ENCODE measurements at places on chromosomes 13 and 19.

DNA sequence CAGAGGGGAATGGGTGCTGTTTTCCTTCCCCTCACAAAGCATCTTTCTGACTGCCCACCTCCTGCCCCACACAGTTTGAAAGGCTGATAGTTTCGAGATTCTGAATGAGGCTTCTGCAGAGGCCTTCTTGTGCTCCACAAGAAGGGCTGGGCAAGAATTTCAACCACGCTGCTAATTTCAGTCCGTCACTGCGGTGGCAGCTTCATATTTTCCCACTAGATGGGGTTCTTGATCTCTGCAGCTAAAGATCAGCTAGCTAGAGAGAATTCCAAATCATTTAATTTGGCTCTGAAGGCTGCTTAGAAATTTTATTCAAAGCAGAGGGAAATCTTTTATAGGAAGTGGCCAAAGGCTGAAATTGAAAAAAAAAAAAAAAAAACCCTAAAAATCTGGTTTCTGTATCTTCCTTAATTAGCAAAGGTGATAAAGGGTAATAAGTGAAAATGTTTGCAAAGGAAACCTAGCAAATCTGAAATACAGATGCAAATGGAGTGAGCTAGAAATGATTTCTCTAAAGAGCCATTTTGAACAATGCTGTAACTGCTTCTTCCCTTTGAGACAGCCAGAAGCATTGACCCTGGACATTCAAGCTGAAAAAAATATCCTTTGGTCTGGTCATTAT lies 38.0 kb upstream of the C13orf42 start:
- no peak for DNase-seq

- no peak for DNase-seq
Measured at GRCh38 chr13:113114511-113115362, 7.9 kb upstream of the F10 start.

GRCh38 chr13:28725046-28725610 lies 6.4 kb upstream of the SLC46A3 start:
- no peak for DNase-seq

DNA sequence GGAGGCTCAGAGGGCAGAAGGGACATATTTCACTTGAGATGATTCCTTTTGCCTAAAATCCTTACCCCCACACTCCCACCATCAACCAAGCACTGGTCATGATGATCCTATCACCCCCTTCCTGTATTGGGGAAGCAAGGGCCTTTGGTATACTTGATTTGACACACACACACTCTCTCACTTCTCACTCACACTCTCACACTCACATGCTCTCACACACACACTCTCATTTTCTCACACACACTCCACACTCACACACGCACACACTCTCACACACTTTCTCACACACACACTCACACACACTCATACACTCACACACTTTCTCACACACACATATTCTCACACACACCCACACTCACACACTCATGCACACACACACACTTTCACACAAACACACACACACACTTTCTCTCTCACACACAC lies 8.6 kb downstream of the RGCC start:
- DNase-seq: no peak

DNA sequence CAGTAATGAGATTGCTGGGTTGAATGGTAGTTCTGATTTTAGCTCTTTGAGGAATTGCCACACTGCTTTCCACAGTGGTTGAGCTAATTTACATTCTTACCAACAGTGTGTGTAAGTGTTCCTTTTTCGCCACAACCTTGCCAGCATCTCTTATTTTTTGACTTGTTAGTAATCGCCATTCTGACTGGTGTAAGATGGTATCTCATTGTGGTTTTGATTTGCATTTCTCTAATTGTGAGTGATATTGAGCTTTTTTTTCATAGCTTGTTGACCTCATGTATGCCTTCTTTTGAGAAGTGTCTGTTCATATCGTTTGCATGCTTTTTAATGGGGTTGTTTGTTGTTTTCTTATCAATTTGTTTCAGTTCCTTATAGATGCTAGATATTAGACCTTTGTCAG lies 245.0 kb downstream of the MTUS2 start:
- no peak for DNase-seq

DNA sequence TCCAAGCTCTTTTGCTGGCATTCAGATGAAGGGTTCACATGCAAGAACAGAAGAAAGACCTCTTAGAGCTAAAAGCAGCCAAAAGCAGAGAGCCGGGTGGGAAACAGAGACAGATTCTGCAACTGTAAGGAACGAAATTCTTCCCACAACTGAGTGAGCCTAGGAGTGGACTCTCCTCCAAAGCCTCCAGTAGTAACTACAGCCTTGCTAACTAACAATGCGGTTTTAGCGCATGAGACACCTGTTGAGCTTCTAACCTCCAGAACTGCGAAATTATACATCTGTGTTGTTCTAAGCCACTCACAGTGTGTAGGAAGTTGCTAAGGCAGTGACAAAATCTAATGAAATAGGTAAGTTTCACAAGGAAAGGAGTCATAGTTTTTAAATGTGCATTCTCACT lies 98.1 kb upstream of the SLITRK1 start:
- no peak for DNase-seq

GRCh38 chr13:23739596-23739995 lies 149.6 kb downstream of the MIPEP start:
- DNase-seq: no peak

DNA sequence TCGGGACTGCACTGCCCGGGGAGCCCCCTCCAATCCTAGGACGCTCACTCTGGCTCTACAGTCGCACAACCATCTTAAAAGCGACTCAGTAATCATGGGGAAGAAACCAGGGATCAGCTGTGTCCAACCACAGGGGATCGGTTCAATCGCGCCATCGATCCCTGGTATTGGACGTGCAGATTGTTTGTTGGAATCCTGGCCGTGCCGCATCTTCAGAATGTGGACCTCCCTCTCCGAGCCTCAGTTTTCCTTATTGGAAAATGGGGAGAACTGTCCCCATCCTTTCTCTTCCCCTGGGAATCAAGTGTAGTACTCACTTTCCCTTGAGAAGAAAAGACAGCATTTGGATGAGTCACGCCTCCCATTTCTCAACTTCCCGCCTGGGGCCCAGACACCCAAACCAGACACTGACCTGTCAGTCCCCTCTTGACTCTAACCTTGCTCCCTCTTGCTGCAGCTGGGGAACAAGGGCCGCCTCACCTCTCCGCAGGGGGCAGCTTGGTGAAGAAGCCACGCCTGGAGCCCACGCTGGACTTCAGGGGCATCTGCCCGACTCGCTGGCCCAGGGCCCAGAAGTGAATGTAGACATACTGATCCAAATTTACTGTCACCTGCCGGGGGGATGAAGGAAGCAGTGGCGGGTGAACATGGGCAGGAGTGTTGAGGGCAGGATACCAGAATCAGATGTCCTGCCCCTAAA lies 17.6 kb downstream of the EMP3 start:
- DNase-seq: no peak

- DNase-seq: no peak
Measured at GRCh38 chr13:20415694-20416107, 110.0 kb downstream of the CRYL1 start.

- DNase-seq: no peak
Measured at GRCh38 chr19:28358633-28359032, 854.3 kb downstream of the UQCRFS1 start.

Data from thoracic aorta (tissue), 2 donors.